Sigmoid colon (tissue), 7 donors: ENCODE measurements at places on chromosomes 16 and 17. TPM values are rescaled to one million over a fixed set of nuclear protein-coding genes. Genes with fewer than 3 reads are reported as not detected.

Gene SGSM2
- 25.5 TPM for total RNA-seq

Gene LPO
- total RNA-seq, result not detected

Gene ANKS4B
- total RNA-seq, result not detected

Gene MEOX1
- 2.9 TPM for total RNA-seq

Gene CD79B
- 1.1 TPM for total RNA-seq

Gene SGCA
- total RNA-seq, result 76.4 TPM

Gene NPIPA7
- 2.6 TPM for total RNA-seq

Gene SCN4A
- total RNA-seq, result 4.2 TPM

Gene FBXO39
- total RNA-seq, result not detected

Gene SHBG
- total RNA-seq, result not detected

Gene FTSJ3
- total RNA-seq, result 31.0 TPM

Gene RNF112
- 3.8 TPM for total RNA-seq

Gene CACNG4
- total RNA-seq, result 0.16 TPM

Gene IL21R
- total RNA-seq, result not detected

Gene C17orf78
- total RNA-seq, result not detected

Gene LRRC36
- total RNA-seq, result not detected

Gene HSF5
- total RNA-seq, result not detected

Gene ABCA10
- total RNA-seq, result 9.3 TPM

Gene MNT
- 15.5 TPM for total RNA-seq

Gene TP53TG3
- not detected for total RNA-seq

Gene CFAP97D1
- not detected for total RNA-seq

Gene RNF222
- total RNA-seq, result not detected

Gene PYCARD
- 24.6 TPM for total RNA-seq

Gene UQCRC2
- total RNA-seq, result 213 TPM

Gene PRM3
- total RNA-seq, result not detected

Gene HAP1
- 4.3 TPM for total RNA-seq

Gene KRT32
- not detected for total RNA-seq

Gene FBXW10
- 0.28 TPM for total RNA-seq
